Activated CD8-positive, alpha-beta memory T cell treated with anti-CD3 and anti-CD28 coated beads for 1 hour (primary cell): ENCODE measurements at places on chromosomes 3 and 15.

GRCh38 chr15:85284497-85284896, 95.9 kb upstream of the AKAP13 start:
- no peak for DNase-seq

DNA sequence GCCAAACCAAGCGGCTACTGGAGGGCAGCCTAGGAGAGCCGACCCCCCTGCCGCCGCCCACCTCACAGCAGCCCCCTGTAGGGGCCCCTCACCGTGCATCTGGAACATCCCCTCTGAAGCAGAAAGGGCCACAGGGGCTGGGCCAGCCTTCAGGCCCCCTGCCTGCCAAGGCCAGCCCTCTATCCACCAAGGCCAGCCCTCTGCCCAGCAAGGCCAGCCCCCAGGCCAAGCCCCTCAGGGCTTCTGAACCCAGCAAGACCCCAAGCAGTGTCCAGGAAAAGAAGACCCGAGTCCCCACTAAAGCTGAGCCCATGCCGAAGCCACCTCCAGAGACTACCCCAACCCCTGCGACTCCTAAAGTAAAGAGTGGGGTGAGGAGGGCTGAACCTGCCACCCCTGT, 23.5 kb upstream of the APEH start:
- DNase-seq = no peak

- DNase-seq = peak; percentile 19
Measured at GRCh38 chr15:50247819-50248655, 17.5 kb downstream of the HDC start.

DNA sequence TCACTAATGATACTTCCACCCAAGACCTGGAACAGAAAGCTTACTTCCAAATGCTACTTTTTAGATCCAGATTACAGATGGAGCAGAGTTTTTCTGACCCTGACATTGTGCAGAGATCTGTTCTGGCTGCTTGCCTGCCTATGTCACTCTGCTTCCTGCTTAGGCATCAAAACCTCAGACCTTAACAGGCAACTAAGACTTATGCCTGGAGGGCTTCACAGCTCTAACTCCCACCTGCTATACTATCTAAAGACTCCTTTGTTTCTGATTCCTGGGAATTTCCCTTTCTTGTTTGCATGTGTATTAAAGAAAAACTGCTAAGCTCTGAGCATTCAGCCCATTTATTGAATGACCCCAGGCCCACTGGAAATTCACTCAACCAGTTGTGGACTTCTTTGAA, 157.4 kb upstream of the NPHP3 start:
- no peak for DNase-seq

DNA sequence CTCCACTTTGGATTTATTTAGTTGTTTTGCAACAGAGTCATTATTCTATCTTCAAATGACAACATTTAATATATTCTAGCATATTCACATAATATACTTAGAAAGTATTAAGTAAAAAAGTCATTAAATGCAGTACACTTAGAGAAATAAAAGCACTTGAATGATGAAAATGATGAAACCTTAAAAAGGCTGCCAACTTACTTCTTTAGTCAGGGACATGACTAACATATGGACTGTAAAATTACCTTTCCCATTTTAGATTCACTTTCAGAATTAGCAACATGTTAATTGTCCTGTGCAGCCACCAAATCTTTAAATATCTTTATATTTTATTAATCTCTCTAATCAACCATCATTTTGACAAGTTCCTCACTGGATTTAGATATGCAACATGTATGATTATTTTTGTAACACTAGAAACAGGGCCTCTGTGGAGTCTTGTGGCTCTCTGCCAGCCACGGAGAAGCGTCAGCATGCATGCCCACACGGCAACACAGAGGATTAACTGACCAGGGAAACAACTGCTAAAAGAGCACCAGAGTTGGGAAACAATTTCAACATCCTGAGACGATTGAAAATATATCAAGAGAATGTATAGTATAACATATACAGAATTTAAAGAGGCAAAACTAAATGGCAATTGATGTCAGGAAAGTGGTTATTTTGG, 95.7 kb downstream of the ANO10 start:
- DNase-seq = no peak

- no peak for DNase-seq
Measured at GRCh38 chr15:98891301-98891700, 116.3 kb downstream of the PGPEP1L start.

- DNase-seq = no peak
Measured at GRCh38 chr3:52399131-52399530, 45.8 kb downstream of the SEMA3G start.

DNA sequence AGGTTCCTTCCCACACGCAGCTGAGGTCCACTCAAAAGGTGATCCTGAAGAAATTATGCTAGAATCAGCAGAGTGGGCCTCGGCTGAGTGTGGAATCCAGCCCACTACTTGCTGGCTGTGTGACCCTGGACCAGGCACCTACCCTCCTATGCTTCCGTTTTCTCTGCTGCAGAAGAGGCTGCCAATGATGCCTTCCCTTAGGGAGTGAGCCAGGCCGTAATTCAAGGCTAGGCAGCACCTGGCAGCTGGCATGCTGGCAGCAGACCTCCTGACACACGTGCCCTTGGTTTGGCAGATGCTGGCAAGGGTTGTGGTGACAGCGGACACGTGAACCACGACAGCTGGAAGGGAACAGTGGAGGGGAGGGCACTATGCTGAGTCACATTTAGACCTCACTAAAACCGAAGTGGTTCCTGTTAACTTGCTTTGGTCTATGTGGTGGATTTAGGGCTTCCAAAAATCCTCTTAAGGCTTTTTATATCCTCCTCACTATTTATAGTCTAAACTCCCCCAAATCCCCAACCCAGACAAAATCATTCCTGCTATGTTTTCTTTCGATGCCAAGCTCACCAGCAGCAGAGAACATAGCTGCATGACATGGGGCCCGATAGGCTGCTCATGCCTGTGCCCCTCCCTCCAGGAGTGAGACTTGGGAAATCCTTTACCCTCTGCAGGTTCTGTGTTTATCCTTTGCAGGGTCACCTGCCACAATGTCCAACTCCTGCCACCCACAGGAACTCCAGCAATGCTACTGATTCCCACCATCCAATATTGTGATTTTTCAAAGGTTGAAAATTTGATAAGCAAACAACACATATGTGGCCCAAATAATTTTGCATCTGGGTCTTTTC, 10.6 kb upstream of the PCSK6 start:
- no peak for DNase-seq

GRCh38 chr3:71491154-71491752, 92.3 kb downstream of the FOXP1 start:
- DNase-seq = no peak

- DNase-seq = no peak
Measured at GRCh38 chr3:89851974-89852621, 744.7 kb downstream of the EPHA3 start.

DNA sequence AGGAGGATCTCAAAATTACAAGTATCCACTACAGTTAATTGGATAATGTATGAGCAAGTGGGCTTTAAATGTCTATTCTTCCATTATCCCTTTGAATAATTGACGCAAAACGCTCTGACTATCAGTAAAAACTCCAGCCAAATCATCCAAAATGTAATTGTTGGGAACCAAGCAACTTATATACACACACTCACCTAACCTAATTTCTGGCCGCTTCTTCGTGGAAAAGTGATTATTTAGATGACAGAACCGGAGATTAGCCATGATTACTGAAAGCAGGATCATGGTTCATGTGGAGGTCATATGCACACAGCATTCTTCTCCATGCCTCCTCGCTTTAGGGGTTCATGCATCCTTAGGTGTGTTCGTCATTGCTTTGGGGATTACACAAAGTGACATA, 992.4 kb downstream of the NAALADL2 start:
- no peak for DNase-seq

- no peak for DNase-seq
Measured at GRCh38 chr3:197028728-197029510, 698 bp downstream of the MELTF start.

DNA sequence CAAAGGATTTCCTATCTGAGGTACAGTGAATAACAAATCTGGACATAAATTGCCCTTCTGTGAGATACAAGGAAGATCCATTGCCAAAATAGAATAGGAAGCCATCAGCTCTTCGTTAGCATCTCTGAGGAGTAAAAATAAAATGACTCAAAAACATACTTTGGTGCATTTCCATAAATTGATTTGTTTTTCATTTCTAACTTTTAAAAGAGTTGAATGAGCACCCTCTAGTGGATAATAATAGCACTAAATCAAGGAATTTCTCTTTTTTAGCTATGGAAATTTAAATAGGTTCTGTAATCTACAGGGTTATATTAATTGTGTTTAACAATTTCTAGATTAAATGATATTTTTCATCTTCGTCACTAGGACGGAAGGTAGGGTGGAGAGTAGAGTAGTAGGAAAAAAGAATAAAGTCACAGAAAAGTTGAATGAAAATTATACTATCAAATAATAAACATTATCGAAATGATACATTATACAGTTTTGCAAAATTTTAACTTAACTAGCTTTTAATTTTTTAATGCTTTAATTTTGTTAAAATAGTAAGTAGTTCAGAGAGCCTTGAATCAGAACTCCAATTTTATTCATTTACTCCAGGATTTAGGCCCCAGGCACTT, 6.4 kb downstream of the NSUN3 start:
- DNase-seq = no peak

- DNase-seq = no peak
Measured at GRCh38 chr3:190840146-190840545, 22.3 kb downstream of the GMNC start.

DNA sequence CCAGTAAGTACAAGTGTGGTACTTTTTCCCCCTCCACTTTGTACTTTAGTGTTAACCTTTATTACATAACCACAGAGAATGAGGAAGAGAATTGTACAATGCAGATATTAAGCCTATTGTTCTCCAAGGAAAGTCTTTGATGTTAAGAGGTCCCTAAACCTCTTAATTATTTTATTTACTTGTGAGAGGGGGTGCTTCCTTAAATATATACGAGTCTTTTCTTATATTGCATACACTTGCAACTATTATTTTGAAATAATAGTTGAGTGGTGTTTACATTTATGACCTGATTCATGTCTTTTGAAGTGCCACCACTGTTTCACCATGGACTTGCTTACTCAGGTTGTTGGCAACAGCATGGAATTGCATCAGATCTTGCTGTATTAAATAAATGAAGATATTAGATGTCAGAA, 10.1 kb downstream of the USP3 start:
- DNase-seq = no peak

GRCh38 chr3:42183991-42184632, 81.9 kb downstream of the CCK start:
- DNase-seq = no peak
